Glutamatergic neuron (in vitro differentiated cells): ENCODE measurements at places on chromosomes 16 and 17.

GRCh38 chr16:88816736-88817535 is 5.2 kb upstream of the APRT start:
- no peak for DNase-seq

DNA sequence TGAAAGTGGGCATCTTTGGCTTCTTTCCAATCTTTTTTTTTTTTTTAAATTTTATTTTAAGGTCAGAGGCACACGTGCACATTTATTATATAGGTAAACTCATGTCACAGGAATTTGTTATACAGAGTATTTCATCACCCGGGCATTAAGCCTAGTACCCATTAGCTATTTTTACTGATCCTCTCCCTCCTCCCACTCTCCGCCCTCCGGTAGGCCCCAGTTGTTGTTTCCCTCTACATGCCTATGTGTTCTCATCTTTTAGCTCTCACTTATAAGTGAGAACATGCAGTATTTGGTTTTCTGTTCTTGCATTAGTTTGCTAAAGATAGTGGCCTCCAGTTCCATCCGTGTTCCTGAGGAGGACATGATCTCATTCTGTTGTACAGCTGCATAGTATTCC is 108.5 kb downstream of the CYB561 start:
- DNase-seq = no peak

DNA sequence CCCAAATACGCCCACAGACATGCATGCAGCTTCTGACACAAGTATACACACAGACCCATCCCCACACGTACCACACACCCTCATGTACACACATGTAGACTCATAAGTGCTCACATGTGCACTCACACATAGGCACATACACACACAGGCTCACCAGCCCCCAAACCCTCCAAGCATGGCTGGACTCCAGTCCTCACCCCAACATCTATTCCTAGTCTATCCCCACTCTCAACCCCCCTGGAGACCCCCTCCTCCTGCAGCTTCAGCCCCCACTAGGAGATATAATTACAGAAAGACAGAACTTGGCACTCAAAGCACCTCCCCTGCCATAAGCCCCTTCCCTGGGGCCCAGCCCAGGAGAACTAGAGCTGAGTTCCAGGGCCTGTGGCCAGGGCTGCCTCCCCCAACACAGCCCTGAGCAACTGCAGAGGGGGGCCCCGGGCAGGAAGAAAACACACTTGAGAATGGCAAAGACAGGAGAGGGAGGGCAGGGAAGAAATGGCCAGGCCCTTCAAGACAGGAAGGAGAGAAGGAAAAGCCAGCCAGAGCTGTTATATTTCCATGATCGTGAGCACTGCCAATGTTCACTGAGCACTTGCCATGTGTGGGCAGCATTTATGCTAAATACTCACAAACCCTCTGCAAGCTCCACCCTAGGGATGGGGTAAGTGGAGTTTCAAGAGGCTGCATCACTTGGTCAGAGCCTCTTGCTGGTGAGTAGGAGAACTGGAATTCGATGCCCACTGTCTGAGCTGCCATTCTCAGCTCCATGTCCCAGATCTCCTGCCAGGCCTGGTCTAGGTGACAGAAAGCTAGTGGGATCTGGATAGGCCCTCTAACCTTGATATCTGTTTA is 224.5 kb downstream of the ZNF423 start:
- no peak for DNase-seq

DNA sequence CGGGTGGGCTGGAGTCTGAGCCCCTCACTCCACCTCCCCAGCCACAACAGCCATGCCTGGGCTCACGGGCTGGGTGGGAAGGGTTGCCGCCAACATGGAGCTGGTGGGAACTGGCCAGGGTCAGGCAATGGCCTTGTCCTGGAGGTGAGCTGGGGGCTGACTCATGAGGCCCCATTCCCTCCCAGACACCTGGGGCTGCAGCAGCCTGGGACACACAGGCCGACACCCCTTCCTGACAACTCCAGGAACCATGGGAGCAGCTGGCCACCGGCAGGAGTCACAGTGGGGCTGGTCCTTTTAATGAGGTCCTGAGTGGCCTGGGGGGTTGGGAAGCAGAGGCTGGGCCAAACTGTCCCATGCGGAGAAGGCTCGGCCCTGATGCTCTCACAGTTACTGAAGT is 12.2 kb downstream of the DBNDD1 start:
- DNase-seq = no peak

GRCh38 chr17:45437465-45438283 is 5.0 kb upstream of the ARHGAP27 start:
- DNase-seq = peak; percentile 68

DNA sequence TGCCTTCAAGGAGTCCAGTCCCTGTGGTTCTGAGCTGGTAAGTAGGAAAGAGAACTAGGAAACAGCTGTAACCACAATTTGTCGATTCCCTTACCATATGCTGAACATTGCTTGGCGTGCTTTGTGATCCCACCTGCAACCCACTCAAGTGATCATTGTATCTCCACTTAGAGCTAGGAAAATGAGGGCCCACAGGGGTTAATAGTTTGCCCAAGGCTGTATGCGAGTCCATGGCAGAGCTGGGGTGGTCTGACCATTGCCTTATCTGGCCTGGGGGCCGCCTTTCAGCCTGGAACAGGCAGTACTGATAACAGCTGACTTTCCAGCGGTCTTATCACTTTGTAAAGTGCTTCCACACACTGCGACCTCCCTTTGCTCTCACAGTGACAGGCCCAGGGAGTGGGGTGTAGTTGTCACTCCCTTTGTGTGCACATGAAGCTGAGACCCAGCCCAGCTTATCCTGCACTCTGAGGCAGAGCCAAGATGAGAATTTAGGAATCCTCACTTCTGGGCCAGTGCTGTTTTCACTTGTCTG is 9.8 kb downstream of the MYL4 start:
- no peak for DNase-seq

- DNase-seq = no peak
These were observed 58.8 kb downstream of the GAS7 start for GRCh38 chr17:10139577-10139976.

GRCh38 chr17:34287875-34288274 is 2.3 kb downstream of the CCL11 start:
- no peak for DNase-seq

DNA sequence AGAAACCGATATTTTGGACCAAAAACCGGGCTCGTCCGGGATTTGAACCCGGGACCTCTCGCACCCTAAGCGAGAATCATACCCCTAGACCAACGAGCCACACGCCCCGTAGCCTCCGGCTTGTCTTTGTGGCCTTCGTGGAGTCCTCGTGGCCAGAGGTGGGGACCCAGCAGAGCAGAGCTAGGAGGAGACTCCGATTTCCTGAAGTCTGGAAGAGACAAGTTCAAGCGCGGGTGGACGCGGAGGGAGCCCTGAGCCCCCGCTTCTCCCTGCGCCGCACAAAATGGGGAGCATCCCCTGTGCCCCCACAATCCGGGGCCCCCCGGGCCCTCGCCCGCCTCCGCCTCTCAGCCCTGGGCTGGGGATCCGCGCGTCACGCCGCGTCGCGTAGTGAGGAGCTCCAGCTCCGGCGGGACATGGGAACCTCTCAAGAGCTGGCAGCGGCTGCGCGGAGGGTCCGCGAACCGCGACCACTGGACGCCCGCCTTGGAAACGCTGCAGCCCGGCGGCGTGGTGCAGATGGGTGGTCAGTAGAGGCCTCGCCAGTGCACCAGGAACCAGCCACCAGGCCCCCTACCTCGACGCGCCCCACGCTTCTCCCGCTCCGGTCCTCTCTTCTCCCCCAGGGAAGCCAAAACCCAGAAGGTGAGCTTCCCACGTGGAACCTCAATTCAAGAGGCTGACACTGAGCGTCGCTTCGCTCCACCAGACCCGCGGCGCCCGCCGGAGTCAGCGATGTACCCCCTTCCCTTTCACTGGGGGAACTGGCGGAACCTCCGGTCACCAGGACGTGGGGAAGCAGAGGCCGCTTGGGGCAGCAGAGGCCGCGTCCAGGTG is 5.2 kb upstream of the OR1F1 start:
- DNase-seq = peak; percentile 71

- DNase-seq = no peak
These were observed 208.9 kb downstream of the SHISA9 start for GRCh38 chr16:13110124-13110796.

- DNase-seq = no peak
These were observed 24.0 kb downstream of the PCTP start for GRCh38 chr17:55774846-55775271.

DNA sequence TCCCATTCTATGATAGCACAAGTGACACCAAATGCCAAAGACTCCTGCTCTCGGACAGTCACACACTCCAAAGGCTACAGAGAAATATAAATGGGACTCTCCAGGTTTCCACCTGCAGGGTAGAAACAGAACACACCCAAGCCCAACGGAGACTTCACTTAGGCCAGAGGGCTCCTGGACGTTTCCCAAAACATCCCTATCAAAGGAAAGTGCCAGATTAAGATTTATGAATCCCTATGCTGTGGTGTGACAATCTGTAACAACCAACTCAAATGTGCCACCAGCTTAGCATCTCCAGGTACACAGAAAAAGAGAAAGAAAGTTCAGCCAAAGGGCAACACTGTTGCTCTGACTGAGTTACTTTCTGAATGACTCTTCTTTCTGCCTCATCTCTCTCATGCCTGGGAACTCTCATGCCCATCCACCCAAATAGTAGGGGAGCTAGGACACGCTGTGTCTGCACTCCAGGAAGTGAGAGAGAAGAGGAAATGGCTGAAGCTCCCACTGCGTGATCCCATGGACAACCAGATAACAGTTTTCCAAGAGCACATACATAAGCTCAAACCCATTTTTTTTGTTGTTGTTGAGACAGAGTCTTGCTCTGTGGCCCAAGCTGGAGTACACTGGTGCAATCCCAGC is 49.7 kb downstream of the SMG6 start:
- no peak for DNase-seq

DNA sequence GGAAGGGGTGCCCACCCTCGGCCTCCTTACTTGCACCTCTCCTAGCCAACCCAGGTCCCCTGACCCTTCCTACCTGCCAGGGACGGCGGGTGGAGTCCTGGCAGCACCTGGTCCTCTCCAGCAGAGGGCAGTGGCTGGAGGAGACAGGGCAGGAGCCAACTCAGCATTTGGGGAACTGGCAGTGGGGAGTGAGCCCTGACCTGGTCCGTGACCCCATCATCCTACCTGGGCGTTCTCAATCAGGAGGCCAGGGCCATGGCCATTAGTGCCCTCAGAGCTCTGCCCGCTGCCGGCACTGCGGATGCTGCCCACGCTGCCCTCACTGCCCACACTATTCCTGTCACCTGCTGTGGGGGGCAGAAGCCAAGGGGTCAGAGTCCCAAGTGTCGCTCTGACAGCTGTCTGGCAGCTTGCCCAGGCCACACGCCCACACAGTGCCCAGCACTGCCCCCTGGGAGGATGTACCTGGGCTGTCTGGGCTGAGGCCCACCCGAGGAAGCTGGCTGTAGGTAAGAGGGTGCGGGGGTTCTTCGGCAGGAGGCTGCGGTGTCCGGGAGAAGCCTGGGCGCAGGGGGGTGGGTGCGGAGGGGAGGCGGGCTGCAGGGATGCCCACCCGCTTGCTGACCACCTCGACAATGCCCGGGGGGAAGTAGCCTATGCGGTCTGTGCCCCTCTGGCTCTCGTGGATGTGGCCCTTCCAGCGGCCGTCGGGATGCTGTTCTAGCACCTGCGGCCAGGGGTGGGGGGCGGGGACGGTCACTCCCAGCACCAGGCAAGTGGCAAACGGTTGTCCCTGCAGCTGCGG is 10.8 kb downstream of the CASKIN2 start:
- DNase-seq = peak; percentile 54

GRCh38 chr17:19652595-19652994 is 4.0 kb downstream of the ALDH3A2 start:
- DNase-seq = no peak

DNA sequence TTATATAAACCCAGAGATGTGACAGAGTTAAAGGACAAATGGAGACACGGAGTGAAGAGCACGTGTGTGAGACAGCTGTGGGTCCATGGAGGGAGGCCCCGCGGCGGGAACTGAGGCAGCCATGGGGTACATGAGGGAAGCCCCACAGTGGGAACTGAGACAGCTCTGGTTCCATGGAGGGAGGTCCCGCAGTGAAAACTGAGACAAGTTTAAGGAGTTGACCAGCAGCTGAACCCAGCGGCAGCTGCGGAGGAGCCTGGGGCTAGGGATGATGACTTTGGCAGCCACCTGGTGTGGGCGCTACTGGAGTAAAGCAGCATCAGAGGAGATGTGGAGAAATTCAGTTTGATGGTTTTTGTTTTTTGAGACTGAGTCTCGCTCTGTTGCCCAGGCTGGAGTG is 185.1 kb downstream of the RPTOR start:
- DNase-seq = no peak

DNA sequence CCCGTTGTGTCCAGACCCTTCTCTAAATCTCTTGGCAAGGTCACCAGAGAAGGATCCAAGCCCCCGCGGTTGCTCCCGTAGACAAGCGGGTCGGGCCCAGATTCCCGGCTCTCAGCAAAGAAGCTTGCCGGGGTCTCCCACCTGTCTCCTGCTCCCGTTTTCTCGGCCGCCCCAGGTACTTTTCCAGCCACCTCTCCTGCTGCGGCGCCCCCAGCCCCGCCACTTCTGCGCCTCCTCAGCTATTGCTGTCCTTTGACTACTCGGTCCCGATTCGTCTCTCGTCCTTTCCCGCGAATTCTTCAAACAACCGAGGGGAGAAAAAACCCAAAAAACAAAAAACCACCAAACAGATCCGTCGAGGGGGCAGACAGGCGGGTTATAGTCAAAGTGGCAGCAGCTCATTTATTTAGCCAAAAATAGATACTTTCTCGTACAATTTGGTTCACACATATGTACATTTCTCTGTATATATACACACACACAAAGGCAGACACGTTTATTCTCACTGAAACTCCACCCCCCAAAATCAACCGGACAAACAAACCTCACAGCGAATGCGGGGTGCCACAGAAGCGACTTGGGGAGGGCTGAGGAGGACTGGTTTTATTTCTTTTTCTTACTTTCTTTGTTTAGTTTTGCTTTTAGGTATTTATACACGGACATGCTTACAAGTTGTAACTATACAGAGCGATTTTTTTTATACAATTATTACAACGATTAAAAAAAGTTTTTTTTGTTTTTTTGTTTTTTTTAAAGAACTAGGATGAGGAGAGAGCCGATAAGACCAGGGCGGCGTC is 3.5 kb downstream of the IRX3 start:
- no peak for DNase-seq

- DNase-seq = no peak
These were observed 112.0 kb upstream of the METRNL start for GRCh38 chr17:82967268-82968032.

- no peak for DNase-seq
These were observed 151.2 kb upstream of the AXIN2 start for GRCh38 chr17:65712383-65713267.
